Activated CD4-positive, alpha-beta T cell treated with anti-CD3 and anti-CD28 coated beads, Interleukin-2, amount 10 ng/mL, durations not matched to agents 24 days and 14 days (primary cell): ENCODE measurements at places on chromosomes 7 and 10. TPM values are rescaled to one million over a fixed set of nuclear protein-coding genes. Genes with fewer than 3 reads are reported as not detected.
A peak's percentile ranks its signal among the peaks of the same experiment; 100 is the strongest.

The AKR1C8 gene
- not detected in 2 replicates for total RNA-seq

- H3K36me3 ChIP-seq: peaks cover 49% of the 10 kb centered on the region
- H3K4me3 ChIP-seq: no peak overlapping the region
- no peak overlapping the region for H3K27ac ChIP-seq
- no peaks in the 10 kb centered on the region for H3K27me3 ChIP-seq
- peaks cover 2% of the 10 kb centered on the region for H3K4me1 ChIP-seq
- no peak for DNase-seq
These were observed 62.2 kb downstream of the ARMH3 start for GRCh38 chr10:101993651-101994200.

DNA sequence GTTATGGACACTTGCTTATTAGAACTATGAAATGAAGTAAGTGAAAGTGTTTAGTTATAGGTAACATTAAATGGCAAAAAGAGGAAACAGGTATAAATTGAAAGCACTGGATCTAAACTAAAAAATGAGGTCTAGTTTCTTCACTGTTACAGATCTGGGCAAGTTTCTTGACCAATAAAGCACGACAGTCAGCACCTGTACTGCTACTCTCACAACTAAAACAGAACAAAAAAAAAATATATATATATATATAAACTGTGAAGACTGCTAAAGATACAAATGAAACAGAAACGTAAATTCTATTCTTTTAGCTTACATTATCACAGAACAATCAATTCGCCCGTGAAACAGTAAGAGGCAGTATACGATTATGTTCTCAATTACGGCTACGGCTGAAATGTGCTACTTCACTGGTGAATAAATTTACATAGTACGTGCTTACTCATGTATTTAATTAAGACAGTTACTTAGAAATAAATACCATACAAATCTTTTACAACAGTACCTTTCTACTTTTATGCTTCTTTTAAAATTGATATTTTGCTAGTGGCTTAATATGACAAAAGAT is 4.2 kb downstream of the AHR start:
- no peak overlapping the region for H3K27ac ChIP-seq
- H3K27me3 ChIP-seq: no peaks in the 10 kb centered on the region
- peaks cover 34% of the 10 kb centered on the region for H3K4me1 ChIP-seq
- peak; percentile 57 for DNase-seq

The OPN1SW gene
- total RNA-seq: not detected in 2 replicates

- H3K27ac ChIP-seq: no peak overlapping the region
- DNase-seq: no peak
- no peaks in the 10 kb centered on the region for H3K27me3 ChIP-seq
- no peaks in the 10 kb centered on the region for H3K36me3 ChIP-seq
These were observed 1078.9 kb downstream of the NRG3 start for GRCh38 chr10:82953909-82954308.

The SFRP5 gene
- total RNA-seq: not detected in 2 replicates

The KLF6 gene
- 116 and 127 TPM in 2 replicates for total RNA-seq

- H3K4me1 ChIP-seq: no peaks in the 10 kb centered on the region
- no peaks in the 10 kb centered on the region for H3K27me3 ChIP-seq
- H3K4me3 ChIP-seq: no peak overlapping the region
- no peaks in the 10 kb centered on the region for H3K36me3 ChIP-seq
- H3K27ac ChIP-seq: no peak overlapping the region
These were observed 1073.0 kb downstream of the XPNPEP1 start for GRCh38 chr10:108850138-108850854.

GRCh38 chr7:72069263-72069662 is 342.9 kb downstream of the CALN1 start:
- H3K36me3 ChIP-seq: no peaks in the 10 kb centered on the region
- H3K4me3 ChIP-seq: no peak overlapping the region
- no peaks in the 10 kb centered on the region for H3K27me3 ChIP-seq
- no peaks in the 10 kb centered on the region for H3K4me1 ChIP-seq
- no peak for DNase-seq

The TMEM176A gene
- not detected in 2 replicates for total RNA-seq

The CARD11 gene
- total RNA-seq: 93.4 and 96.2 TPM in 2 replicates

The AGAP9 gene
- 8.6 and 9.8 TPM in 2 replicates for total RNA-seq

DNA sequence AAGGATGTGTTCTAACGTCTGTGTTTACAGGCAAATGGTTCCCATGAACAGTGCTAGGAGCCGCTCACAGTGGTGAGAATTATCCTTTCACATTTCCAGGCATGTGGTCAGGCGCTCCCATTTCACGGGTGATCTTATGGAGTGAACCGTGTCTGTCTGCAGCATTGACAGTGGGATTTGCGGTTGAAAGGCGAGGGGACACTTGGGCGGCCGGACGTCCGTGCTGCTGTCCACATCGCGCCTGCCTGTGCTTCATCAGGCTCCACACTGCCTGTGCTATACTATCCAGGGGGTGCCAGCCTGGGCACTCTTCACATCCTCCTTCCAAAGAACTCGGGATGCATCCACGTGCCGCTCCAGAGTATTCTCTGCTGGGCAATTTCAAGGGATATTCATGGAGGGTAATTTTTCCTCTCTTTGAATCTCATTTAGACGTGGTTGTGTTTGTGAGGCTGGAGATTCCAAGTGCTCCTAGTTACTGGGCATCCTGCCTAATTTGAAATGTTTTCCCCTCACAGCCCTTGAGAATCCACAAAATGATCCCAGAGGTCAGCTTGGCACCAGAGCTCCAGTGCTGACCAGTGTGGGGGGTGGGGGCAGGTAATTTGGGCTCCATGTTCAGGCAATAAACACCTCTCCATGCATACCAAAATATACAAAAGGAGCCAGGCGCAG is 61.9 kb upstream of the EBF3 start:
- no peaks in the 10 kb centered on the region for H3K36me3 ChIP-seq
- no peaks in the 10 kb centered on the region for H3K27me3 ChIP-seq
- no peak overlapping the region for H3K27ac ChIP-seq
- DNase-seq: no peak
- H3K4me1 ChIP-seq: peaks cover 2% of the 10 kb centered on the region

The PNLIPRP2 gene
- not detected in 2 replicates for total RNA-seq

The NDUFB8 gene
- total RNA-seq: 323 TPM in 2 replicates

GRCh38 chr7:7719236-7719635 is 829 bp upstream of the RPA3 start:
- H3K27me3 ChIP-seq: no peaks in the 10 kb centered on the region
- peak overlapping the region; percentile 47 for H3K4me3 ChIP-seq
- peaks cover 17% of the 10 kb centered on the region for H3K4me1 ChIP-seq
- H3K27ac ChIP-seq: peak overlapping the region; percentile 73
- H3K36me3 ChIP-seq: peaks cover 6% of the 10 kb centered on the region

GRCh38 chr10:12396567-12396966 is 47.2 kb downstream of the CAMK1D start:
- peaks cover 4% of the 10 kb centered on the region for H3K4me1 ChIP-seq
- DNase-seq: no peak
- no peaks in the 10 kb centered on the region for H3K36me3 ChIP-seq
- no peak overlapping the region for H3K27ac ChIP-seq
- no peaks in the 10 kb centered on the region for H3K27me3 ChIP-seq

- H3K4me3 ChIP-seq: no peak overlapping the region
- no peak for DNase-seq
- H3K27ac ChIP-seq: no peak overlapping the region
- H3K36me3 ChIP-seq: peaks cover 21% of the 10 kb centered on the region
These were observed 69.5 kb downstream of the CDK13 start for GRCh38 chr7:40019558-40019957.

DNA sequence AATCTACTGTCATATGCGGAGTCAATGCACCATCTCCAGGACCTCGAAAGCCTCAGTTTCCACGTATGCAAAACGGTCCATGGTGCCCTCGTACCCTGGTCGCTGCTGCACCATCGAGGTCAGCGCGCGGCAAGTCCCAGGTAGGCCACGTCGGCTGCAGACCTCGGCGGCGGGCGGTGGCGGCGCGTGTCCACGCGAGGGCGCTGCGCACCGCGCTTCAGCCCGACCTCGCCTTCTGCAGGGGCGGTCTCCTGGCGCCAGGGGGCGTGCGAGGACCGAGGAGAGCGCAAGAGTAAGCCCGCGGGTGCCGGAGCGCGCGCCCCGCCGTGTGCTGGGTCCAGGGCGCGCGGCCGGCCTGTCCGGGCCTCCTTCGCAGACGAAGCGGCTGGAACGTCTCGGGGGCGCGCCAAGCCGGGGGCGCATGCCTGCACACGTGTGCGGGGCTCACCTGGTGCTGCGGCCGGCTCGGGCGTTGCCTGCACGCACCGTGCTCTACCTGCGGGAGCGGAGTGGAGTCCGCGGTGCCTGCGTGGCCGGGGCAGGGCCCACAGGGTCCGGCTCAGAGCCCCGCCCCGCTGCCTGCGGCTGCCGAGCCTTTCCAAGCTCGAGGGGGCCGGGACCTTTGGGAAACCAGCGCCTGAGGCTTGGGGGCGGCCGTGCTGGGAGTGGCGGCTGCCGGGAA is 54.0 kb downstream of the GLRX3 start:
- DNase-seq: peak; percentile 98
- peaks cover 4% of the 10 kb centered on the region for H3K4me1 ChIP-seq
- H3K27me3 ChIP-seq: peaks cover 8% of the 10 kb centered on the region
- peaks cover 8% of the 10 kb centered on the region for H3K36me3 ChIP-seq
- H3K27ac ChIP-seq: no peak overlapping the region
- peak overlapping the region; percentile 26 for H3K4me3 ChIP-seq

GRCh38 chr10:114649217-114649903 is 8.7 kb downstream of the ABLIM1 start:
- H3K27me3 ChIP-seq: peaks cover 3% of the 10 kb centered on the region
- H3K27ac ChIP-seq: no peak overlapping the region
- no peak for DNase-seq
- H3K4me3 ChIP-seq: no peak overlapping the region
- H3K4me1 ChIP-seq: peaks cover 7% of the 10 kb centered on the region
- H3K36me3 ChIP-seq: no peaks in the 10 kb centered on the region

DNA sequence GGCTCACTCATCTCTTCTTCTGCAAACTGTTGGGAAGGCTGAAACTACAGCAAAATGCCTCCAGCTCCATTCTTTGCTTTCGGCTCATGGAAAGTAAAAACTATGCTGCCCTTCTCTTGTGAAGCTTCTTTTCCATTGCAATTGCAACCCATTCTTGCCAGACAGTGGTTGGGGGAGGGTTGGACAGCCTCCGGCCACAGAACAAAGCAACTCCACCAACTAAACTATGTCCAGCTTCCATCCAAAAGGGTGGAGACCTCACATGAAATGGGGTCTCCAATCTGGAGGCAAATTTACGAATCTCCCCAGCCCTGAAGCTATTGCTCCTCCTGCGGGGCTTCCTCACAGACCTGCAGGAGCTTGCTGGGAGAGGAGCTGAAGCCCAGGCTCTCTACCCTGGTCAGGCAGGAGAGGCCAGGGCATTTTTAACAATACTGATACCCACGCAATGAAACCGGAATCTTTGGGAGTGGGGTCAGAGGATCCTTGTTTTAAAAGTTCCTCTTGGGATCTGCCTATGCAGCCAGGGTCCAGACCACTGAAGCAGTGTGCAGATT is 549 bp downstream of the GPNMB start:
- peaks cover 2% of the 10 kb centered on the region for H3K4me1 ChIP-seq
- peaks cover 73% of the 10 kb centered on the region for H3K27me3 ChIP-seq
- no peaks in the 10 kb centered on the region for H3K36me3 ChIP-seq
- no peak overlapping the region for H3K4me3 ChIP-seq

The SLC26A4 gene
- 6.5 and 7.8 TPM in 2 replicates for total RNA-seq

GRCh38 chr7:16399265-16399831 is 22.0 kb downstream of the CRPPA start:
- no peak overlapping the region for H3K27ac ChIP-seq
- H3K27me3 ChIP-seq: no peaks in the 10 kb centered on the region
- no peaks in the 10 kb centered on the region for H3K4me1 ChIP-seq
- peaks cover 7% of the 10 kb centered on the region for H3K36me3 ChIP-seq

The PTF1A gene
- total RNA-seq: not detected in 2 replicates

The IFIT1B gene
- total RNA-seq: not detected in 2 replicates

DNA sequence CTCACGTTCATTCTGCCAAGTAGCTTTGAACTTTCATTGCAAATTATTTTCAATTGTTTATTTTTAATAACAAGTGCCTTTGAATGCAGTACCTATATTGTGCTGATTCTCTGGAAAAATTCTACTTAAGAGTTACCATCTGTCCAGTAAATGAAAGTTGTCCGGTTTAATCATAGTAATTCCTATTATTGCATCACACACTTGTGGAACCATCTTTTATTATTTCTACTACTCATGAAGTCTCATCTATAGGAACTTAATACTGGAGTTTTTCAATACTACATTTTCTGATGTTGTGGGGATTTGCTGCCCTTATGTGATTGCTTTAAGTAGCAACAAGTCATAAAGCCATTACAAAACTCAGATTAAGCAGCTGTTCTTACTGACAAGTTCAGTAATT is 16.5 kb upstream of the SKAP2 start:
- no peak overlapping the region for H3K4me3 ChIP-seq
- H3K36me3 ChIP-seq: no peaks in the 10 kb centered on the region
- no peak overlapping the region for H3K27ac ChIP-seq
